Left ventricle myocardium superior (tissue), 1 donor: ENCODE measurements at places on chromosomes 6 and 20. TPM values are rescaled to one million over a fixed set of nuclear protein-coding genes. Genes with fewer than 3 reads are reported as not detected.

DNA sequence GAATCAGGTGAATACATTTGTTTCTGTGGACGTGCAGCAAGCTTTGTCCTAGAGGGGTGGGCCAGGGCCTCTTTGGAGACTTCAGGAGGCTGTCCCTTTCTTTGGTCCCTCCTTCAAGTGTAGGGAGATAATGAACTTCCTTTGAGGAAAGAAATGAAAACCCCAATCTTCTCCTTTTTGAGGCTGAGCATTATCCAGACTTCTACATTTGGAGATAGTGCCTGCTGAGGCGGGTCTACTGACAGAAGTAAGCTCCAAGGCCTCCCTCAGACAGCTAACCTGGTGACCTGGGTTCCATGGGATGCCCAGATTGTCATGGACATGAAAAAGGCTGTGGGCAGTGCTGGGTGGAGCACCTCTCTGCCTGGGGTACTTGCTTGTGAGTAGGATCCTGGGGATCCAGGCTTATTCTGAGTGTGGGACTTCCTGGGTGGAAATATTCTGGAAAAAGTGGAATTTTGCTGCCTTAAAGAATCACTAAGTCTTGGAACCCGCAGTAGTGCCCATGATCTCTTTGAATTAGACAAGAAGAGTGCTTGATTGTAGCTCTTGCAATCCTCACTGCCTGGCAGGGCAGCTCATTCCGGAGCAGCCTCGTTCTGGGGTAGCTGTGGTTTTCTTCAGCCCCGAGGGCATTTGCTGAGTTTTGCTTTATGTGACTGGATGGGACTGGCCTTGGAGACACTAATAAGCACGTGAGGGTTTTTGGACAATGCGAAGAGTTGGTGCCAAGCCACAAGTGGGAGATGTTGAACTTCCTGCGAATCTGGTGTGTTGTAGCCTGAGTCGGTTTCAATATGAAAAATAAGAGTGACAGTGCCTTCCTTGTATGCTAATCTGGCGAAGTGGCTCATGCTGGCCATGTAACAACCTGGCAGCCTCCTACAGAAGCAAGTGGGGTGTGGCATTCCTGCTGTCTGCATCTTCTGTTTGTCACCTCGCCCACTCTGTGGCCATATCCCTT lies 28.1 kb downstream of the SNRNP48 start:
- DNase-seq = no peak

DNA sequence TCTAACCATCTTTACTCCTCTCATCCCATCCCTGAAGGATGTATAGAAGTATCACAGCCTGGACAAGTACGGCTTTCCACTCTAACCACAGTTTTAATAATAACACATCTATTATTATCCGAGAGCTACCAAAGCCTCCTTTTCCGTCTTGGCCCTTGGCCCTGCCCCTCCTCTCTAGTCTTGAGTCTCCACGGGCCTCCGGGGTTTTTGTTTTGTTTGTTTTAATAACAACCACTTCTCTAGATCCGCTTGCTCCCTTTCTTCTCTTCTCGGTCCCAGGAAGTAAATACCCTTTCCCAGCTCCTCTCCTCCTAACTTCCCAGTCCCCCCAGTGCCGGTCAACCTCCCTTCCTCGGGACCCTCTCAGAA lies 661 bp downstream of the LCA5 start:
- peak; percentile 60 for DNase-seq

DNA sequence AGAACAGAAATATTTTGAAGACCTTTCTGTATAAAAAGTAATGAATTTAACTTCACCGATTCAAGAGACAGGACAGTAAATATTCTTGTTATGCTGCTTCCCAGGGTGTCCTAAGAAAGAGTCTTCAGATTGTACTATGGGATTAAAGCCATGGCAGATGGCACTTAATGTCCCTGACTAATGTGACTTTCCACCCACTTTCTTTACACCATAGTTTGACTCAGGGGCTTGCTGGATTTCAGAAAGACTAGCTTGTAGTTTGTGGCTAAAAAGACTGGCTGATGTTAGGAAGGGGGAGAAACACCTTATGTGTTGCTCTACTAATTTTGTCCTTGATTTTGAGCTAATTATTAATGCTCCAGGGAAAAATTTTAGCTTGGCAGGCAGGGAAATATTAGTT lies 75.9 kb downstream of the UTRN start:
- DNase-seq = no peak

NCR2 gene
- total RNA-seq = not detected

CLPSL1 gene
- not detected for total RNA-seq

GRCh38 chr20:9978397-9979004 lies 56.3 kb upstream of the ANKEF1 start:
- DNase-seq = no peak

CYP24A1 gene
- total RNA-seq = not detected

DNA sequence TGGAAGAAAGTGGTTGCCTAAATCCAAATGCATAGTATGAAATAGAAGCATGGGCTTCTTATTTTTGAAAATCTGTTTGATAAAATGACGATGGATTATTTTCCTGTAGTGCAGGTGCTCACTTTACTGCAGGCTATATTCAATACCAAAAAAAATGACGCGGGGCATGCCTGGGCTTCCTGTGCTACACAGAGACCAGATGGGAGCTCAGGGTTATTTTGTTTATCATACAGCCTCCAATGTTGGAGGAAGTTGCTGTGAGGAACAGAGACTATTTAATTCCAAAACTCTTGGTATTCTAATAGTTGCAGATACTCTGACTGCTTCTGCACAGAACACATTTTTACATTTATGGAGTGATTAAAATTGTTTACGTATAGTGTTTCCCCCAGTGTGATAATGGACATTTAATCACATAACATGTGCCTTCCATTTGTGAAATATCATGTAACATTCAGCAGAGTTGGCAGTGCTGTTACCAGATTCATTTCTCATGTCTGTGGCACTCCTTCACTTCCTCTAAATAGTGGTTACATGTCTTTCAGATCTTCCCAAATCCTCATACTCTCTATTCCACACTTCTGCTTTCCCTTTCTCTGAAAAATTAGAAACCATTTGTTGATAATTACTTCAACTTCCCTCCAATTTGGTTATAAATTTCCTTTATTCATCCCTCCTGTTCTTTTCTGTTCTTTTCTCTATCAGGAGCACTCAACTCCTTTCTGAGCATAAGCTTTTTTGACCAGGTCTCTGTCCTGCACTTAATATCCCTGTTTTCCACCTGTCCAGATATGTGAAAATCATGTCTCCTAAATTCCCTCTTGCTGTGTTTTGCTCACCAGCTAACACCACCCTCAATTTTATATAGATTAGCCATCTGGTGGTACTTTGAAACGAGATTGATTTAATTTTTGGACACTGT lies 121.6 kb downstream of the ADGRB3 start:
- peak; percentile 19 for DNase-seq

CRISP3 gene
- total RNA-seq = not detected

DYNLT2 gene
- total RNA-seq = 0.62 TPM

- DNase-seq = no peak
These were observed 88.1 kb downstream of the YTHDF1 start for GRCh38 chr20:63127700-63128364.

SEMG1 gene
- total RNA-seq = not detected

GRCh38 chr20:59559863-59560262 lies 44.5 kb upstream of the PHACTR3 start:
- DNase-seq = no peak

DNA sequence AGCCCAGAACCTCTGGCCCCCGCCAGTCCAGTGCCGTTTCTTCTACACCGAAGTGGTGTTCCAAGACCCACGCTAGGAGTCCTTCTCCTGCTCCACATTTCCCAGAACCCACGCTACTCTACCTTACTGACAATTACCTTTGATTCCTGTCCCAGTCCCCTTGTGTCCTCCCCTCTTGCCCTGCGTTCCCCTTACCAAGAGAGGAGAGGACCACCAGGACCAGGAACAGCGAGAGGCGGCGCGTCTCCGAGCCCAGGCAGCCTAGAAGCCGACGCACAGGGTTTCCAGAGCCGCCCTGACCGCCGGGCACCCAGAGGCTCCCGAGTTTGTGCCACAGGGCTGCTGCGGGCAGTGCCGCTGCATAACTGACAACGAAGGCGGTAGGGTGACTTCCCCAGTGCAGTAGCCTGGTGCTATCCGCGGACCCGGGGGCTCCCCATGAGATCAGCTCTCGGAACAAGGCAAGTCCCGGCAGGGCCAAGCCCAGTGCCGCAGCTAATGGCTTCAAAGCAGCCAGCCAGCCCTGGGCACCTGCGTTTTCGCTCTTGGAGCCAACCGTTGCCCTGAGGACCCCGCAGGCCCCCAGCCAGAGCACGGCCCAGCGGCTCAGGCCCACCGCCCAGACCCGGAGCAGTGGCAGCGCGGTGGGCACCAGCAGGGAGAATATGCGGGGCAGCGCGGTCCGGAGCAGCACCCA lies 512 bp downstream of the TAP1 start:
- peak; percentile 62 for DNase-seq

- DNase-seq = no peak
These were observed 15.1 kb downstream of the BMP7 start for GRCh38 chr20:57251344-57251743.

- no peak for DNase-seq
These were observed 13.1 kb downstream of the NRSN1 start for GRCh38 chr6:24139080-24139479.

HTR1B gene
- total RNA-seq = not detected

SMPDL3A gene
- 4.4 TPM for total RNA-seq

DNA sequence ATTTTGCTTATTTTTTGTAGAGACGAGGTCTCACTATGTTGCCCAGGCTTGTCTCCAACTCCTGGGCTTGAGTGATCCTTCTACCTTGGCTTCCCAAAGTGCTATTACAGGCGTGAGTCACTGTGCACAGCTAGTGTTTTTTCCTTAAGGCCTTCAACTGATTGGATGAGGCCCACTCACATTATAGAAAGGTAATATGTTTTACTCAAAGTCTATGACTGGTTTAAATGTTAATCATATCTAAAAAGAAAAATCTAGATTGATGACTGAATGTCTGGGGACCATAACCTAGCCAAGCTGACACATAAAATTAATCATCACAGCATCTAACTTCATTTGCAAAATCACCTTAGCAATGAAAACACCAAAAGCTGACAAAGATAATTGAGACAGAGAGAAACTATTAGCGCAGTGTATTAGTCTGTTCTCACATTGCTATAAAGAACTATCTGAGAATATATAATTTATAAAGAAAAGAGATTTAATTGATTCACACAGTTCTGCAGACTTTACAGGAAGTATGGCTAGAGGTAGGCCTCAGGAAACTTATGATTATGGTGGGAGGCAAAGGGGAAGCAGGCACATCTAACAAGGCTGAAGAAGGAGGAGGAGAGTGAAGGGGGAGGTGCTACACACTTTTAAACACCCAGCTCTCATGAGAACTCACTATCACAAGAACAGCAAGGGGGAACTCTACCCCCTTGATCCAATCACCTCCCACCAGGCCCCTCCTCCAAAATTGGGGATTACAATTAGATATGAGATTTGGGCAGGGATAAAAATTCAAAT lies 66.8 kb upstream of the ARHGAP18 start:
- no peak for DNase-seq

GRCh38 chr20:33719277-33719988 lies 677 bp downstream of the PXMP4 start:
- DNase-seq = no peak

DNA sequence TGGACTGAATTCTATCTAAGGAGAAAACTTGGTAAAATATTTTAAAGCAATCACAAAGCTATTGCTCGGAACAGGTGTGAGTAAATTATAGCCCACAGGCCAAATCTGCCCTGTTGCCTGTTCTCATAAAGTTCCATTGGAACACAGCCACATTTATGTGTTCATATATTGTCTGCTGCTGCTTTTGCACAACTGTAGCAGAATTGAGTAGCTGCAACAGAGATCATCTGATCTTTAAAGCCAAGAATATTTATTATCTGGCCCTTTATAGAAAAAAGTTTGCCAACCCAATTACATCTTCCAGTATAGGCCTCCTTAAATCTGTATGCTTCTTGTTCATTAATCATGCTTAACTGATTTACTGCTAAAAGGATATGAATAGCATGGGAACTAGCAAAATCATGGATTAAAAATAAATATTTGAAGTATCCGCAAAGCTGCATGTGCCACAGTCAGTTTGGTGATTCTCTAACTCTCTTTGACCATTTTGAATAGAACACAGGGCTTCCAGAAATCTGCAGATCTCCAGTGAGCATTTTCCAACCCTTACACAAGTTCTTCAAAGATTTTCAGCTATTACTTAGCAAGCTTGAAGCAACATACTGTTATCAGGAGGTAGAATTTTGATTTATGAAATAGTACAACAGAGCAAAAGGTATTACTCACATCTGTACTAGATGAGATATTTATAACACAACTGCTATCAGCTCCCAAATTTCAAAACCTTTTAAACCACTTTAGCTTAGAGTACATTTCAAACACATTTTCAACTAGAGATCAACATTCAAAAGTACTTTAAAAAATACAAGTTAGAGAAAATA lies 312.6 kb upstream of the ID4 start:
- DNase-seq = no peak

DNA sequence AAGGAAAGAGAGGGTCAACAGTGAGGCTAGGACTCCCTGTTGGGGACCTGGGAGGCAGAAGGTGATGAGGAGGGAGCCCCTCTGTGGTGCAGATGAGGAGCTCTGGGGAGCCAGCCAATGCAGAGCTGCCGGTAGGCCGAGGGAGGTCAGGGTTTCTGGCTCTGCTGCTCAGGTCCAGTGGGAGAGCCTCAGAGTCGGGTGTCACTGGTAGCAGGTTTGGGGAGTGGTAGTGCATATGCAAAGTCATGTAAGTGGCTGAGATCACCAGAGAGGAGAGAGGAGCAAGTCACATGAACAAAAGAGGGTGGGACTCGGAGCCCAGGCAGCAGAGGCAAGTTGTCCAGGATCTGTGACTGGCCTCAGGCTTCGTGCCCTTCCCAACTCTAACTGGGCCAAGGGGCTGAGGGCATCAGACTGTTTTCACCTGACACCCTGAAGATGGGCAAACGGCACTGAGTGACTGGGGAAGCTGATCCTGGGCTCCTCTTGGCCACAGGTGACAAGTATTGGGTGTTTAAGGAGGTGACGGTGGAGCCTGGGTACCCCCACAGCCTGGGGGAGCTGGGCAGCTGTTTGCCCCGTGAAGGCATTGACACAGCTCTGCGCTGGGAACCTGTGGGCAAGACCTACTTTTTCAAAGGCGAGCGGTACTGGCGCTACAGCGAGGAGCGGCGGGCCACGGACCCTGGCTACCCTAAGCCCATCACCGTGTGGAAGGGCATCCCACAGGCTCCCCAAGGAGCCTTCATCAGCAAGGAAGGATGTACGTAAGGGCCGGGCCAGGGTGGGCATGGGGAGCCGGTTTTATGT lies 6.6 kb downstream of the MMP24OS start:
- DNase-seq = no peak

DNA sequence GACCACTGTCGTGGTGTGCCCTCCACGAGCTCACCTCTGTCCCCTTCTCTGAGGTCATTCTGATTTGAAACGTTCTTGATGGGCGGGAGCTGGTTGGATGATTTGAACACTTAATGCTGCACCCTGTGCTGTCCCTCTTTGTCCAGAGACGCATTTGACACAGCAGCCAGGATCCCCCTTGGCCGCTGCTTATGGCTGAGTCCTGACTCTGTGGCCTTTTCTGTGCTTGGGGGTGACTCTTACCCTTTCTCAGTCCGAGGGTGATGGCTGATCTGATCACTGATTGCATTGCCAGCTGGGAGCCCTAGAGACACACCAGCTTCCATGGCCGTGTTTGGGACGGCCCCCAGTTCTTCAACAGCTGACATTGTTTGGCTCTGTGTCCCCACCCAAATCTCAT lies 43.5 kb upstream of the FRMD1 start:
- no peak for DNase-seq

ULBP1 gene
- total RNA-seq = 0.17 TPM

DLL1 gene
- total RNA-seq = 15.3 TPM

LST1 gene
- total RNA-seq = 6.9 TPM

TP53TG5 gene
- 2.1 TPM for total RNA-seq

- no peak for DNase-seq
These were observed 146.3 kb downstream of the PRL start for GRCh38 chr6:22150368-22151035.

GLP1R gene
- 11.6 TPM for total RNA-seq
